ENCODE measurements at places on chromosomes 5 and 9.

- no peak for DNase-seq
Measured at GRCh38 chr5:39352951-39353350, 11.3 kb downstream of the C9 start.

GRCh38 chr9:12503606-12504122 lies 189.5 kb upstream of the TYRP1 start:
- no peak for DNase-seq

- no peak for DNase-seq
Measured at GRCh38 chr5:17398431-17398830, 99.6 kb upstream of the TAF11L2 start.

GRCh38 chr9:97366889-97367288 lies 45.0 kb upstream of the TDRD7 start:
- no peak for DNase-seq

DNA sequence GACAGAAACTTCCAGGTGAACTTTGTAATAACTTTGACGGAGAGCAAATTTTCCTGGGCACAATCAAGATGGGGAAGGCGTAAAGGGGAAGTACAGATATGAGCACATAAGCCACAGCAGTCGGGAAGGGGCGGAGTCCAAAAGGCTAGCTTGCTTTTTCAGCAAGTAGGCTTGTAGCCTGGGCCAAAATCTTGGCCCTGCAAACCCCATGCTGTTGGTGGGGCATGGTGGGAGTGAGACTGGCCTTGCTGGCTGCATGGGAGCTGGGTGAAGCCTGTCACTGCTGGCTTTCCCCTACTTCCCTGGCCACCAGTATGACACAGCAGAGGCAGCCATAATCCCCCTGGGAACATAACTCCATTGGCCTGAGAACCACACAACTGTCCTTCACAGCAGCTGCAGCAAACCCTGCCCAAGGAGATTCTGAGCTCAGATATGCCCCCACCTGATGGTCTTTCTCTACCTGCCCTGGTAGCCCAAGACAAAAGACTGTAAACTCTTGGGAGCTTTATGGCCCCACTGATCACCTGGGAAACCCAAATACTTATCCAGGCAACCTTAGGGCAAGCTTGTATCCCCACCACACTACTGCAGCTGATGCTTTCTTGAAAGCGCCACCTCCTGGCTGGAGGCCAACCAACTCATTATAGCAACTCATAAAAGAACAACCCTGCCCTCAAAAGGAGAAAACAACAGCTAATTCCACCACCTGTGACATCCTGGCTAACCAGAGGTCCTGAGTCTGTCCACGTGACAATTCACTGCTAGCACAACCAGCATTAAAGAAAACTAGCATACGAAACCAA lies 24.0 kb downstream of the DCTN4 start:
- DNase-seq, result no peak

DNA sequence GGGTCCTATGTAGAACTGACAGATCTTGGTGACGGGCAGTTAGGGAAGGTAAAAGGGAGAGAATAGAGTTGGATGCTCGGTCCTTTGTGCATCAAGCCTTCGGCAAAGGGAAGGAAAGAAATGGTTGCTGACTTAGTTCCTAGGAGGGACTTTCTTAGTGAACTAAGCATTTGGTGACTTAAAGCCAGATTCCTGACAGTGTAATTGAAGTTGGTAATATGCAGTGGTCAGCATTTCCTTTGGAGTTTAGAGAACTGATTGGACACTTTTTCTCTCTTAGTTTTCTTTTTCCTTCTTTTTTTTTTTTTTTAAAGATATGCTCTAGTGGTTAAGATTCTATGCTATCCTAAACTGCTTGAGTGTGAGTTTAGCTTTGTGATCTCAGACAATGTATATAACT lies 2.3 kb downstream of the CLTA start:
- DNase-seq, result no peak
